Stimulated activated CD4-positive, alpha-beta T cell treated with anti-CD3 and anti-CD28 coated beads, Interleukin-15, amount 100 ng/mL, for 48 hours (primary cell): ENCODE measurements at places on chromosomes 4 and X.

GRCh38 chr4:54277691-54278090, 48.6 kb downstream of the PDGFRA start:
- DNase-seq: no peak

- no peak for DNase-seq
Observed at GRCh38 chr4:170589597-170590191, 499.9 kb upstream of the AADAT start.

GRCh38 chr4:147683188-147683591, 773 bp downstream of the PRMT9 start:
- no peak for DNase-seq

DNA sequence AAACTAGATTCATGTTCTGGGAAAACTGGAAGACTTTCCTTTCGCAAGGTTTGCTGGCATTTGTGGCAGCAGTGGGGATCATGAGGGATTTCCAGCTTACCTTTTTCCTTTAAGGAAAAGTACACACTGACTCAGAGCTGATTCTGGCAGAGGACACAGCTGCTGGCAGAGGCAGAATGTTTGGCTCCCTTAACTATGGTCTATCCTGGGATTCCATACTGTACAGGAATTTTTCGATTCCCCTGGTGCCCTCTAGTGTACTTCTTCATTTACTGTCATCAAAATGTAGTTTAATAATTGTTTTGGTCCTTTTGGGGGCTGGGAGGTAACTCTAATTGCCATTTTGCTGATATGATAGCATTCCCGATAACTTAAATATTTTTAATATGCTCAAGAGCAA, 152.7 kb downstream of the GABRG1 start:
- no peak for DNase-seq

- no peak for DNase-seq
Observed at GRCh38 chrX:51144828-51145442, 187.7 kb upstream of the NUDT10 start.

DNA sequence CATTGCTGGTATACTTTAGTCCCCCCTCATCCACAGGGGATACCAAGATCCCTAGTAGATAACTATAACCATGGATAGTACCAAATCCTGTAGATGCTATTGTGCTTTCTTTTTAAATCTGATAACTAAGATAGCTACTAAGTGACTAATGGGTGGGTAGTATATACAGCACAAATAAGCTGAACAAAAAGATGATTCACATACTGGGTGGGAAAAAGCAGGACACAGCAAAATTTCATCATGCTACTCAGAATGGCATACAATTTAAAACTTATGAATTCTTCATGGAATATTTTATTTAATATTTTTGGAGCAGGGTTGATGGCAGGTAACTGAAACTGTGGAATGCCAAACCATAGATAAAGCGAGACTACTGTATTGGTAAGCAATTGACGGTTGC, 161.6 kb downstream of the IL15 start:
- no peak for DNase-seq

- peak; percentile 52 for DNase-seq
Observed at GRCh38 chrX:130024127-130024526, 41.7 kb downstream of the BCORL1 start.

DNA sequence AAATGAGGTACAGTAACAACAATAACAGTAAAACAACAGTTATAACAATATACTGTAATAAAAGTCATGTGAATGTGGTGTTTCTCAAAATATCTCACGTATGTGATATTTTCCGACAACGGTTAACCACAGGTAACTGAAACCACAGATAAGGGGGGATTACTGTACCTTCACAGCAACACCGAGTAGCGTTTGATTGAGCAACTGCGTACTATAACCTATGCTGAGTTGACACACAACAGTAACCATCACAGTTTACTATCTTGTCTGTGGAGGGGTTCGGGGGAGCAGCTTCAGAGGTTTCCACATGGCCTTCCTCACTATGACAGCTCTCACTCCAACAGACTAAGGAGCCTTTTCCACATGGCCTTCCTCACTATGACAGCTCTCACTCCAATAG, 13.4 kb downstream of the RBMX2 start:
- DNase-seq: no peak

DNA sequence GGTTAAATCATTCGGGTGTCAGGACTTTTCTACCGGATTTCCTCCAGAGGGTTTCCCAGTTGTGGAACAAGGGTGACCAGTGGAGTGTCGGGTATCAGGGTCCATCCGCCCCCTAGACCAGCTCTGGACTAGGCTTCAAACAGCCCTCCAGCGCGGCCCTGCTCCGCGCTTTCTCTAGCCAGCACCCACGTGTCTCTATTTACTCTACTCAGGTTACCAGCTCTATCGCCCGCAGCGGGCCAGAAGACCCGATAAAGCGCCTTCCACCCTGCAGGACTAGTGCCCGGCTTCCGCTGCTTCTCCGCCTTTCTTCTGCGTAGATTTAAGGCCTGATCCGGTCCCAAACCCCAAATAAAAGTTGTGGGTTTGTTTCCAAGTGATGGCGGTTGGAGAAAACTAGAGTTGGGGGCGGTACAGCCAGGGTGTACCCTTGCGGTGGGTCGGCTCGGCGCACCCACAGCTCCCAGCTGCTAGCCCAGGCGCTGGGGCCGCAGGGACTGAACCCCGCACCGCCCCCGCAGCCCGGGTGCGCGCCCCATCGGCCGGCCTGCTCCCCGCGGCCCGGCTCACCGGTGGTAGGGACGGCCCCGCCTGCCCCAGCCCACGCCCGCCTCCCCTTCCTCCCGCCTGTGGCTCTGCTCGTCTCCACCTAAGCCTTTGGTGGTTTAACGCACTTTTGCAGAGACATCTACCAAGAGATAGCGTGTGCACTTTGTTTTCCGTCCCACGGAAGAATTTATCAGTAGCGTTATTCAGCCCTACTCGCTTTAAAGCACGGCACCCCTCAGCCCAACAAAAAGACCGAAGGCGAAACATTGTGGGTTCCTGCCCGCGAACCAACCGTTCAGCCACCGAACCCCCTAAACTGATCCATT, 2.1 kb downstream of the LEF1 start:
- DNase-seq: peak; percentile 59

GRCh38 chrX:143027275-143027674, 1.5 kb downstream of the SPANXN4 start:
- no peak for DNase-seq

GRCh38 chr4:81620442-81620841, 148.7 kb upstream of the RASGEF1B start:
- no peak for DNase-seq

DNA sequence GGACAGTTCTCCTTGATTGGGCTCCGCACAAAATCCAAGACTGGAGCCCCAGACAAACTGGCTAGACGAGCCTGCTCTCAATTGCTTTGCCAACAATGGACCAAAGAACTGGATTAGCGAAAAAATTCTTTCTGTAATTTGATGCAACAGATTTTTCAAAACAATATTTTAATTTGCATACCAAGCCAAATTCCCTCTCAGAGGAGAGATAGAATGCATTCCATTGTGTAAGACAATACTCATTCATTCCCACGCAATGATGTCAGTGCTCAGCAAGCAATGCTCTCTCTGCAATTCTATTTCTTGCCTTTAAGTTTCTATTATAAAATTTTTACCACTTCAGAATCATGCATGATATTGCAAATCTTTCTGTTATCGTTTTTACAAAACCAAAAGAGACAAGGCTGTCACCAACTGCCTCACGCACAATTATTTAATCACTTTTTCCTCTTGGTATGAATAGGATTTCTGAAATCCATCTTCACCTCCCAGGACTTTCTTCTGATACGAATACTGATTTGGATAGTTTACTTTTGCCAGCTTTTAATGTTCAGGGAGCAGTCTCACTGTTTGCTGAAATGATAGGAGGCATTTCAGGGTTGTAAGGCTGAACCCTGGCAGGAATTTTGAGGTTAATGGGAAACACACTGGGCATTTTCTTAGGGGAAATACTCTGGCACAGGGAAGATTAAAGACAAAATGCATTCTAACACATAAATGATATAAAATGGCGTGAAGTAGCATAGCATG, 46.1 kb upstream of the HCCS start:
- DNase-seq: no peak

- DNase-seq: no peak
Observed at GRCh38 chr4:172897046-172897445, 271.6 kb upstream of the GALNT7 start.

DNA sequence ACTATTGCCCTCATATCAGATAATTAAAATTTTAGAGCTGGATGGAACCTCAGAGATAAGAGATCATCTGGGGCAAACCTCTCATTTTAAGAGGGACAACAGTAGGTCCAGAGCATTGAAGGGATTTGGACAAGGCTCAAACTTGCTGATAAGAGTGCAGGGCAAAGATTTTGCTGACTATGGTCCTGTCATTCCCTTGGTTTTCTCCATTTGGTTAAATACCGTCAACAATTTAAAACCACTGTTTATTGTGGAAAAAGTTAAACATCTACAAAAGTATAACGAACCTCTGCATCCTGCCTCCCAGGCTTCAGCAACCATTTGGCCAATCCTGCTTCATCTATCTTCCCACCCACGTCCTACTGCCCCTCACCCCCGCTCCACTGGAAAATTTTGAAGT, 10.7 kb upstream of the KIT start:
- DNase-seq: no peak

DNA sequence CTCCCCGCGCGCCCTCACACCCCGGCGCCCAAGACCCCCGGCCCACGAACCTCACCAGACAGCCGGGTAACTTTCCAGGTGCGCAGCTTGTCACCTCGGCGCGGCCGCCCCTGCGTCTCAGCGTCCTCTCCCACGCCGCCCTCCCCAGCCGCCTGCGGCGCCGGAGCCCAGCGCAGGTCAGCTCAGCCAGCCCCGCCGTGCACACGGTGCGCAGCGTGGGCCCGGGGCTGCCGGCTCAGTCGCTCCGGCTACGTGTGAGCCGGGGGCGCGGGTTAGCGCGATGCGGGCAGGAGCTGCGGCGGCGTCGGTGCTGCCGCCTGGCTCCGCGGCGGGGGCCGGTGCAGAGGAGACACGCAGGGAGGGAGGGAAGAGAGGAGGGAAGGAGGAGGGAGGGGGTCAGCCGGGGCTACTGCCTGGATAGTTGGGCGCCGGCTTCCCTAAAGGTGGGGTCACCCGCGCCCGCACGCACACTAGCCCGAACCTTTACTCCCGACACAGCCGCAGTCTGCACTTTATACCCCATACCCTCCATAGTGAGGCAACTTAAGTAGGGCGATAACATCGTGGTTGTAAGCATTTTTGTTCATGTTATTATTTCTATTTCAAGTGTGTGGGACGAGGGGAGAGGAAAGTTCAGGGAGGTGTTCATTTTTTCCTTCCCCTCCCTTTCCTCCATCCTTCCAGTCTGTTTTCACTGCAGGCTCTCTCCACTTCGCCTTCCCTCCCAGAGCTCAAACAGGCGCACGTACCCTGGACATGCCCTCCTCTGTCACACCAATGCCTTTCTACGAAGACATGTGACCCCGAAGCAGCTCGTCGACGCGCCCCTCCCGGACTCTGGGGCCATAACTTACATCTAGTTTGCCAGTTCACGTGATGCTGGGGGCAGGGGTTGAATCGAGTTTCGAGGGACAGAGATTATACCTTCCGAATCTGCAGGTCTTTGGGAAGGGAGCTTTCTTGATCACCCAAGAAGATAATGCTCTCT, at the start of gene PRKG2:
Gene PRKG2, minus strand, starts transcription at position 342 of the 988 bp plus-strand sequence. CDS start 10,175 bp downstream, outside the sequence.
- no peak for DNase-seq

DNA sequence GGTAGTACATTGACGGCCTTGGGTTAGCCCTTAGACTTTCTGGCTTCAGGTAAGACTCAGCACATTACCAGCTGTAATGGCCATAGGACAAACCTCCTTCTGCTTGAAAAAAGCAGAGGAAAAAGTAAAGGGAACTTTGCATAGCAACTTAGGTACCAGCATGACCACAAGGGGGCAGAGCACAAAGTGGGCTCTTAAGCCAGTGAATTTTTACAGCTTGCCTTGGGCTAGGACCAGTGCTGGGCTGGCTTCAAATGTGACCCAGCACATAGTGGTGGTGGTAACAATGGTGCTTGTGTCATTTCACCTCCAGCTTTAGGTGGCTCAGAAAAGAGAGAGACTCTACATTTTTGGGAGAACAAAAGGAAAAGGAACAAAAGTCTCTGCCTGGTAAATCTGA, 66.1 kb downstream of the KLHL4 start:
- DNase-seq: no peak

- no peak for DNase-seq
Observed at GRCh38 chr4:33302321-33302720, 2582.2 kb downstream of the PCDH7 start.

DNA sequence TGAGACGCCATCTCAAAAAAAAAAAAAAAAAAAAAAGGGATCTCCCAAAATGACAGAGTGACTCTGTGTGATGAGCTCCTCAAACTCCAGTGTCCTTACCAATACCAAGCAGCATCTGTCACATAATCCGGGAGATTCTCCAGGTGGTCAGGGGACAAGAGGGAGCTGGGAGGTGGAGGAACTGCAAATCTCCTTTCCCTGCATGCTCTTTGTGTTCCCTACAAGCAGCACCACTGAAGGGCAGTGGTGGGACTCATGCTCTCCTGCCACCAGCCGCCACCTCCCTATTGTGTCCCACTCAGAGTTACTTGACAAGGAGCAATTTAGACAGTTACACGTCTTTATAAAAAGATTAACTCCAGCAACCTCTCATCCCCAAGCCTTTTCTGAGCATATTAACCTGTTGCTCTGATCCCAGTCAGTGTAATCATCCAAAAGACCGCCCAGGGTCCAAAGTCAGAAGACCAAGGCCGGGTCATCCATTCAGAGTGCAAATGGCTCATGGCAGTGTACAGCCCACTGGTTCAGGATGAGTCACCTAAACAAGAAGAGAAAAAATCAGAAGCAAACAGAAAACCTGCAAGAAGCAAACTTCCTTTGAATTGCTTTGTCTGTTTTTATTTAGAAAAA, 23.6 kb downstream of the MGST2 start:
- no peak for DNase-seq

DNA sequence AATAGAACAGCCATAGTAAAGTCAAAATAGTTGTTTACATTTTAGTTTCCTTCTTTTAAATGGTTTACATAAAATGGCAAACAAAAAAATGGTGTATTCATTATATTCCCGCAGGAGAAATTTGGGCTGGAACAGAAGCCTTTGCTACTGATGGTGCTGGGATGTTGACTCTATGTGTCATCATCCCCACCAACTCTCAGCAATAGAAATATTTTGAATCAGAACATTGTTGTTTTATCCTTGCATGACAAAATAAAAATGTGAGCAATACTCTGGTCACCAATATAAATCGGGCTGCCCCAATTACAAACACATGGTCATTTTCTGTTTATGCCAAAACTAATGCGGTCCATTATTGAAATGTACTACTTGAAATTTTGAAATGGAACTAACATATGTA, 1131.6 kb upstream of the PCDH7 start:
- DNase-seq: no peak

DNA sequence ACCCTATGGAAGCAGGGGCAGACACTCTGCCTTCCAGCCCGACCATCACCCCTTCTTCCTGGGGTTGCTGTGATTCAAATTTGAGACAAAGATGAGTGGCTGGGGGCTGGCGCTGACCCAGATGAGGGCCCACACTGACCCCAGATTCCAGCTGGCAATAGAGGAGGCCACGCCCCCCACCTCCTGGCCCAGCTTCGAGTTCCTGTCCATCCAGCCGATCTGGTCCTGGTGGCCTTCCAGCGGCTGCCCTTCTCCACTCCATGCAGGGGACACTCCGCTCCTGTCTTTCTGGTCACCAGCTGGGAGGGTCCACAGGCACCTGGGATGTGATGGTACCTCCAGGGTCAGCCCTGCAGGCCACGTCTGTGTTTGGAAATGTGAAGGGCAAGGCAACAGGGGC, 98.5 kb upstream of the PSAPL1 start:
- no peak for DNase-seq
